Liver (tissue), 10 donors: ENCODE measurements at places on chromosomes 5 and 9. TPM values are rescaled to one million over a fixed set of nuclear protein-coding genes. Genes with fewer than 3 reads are reported as not detected.

DNA sequence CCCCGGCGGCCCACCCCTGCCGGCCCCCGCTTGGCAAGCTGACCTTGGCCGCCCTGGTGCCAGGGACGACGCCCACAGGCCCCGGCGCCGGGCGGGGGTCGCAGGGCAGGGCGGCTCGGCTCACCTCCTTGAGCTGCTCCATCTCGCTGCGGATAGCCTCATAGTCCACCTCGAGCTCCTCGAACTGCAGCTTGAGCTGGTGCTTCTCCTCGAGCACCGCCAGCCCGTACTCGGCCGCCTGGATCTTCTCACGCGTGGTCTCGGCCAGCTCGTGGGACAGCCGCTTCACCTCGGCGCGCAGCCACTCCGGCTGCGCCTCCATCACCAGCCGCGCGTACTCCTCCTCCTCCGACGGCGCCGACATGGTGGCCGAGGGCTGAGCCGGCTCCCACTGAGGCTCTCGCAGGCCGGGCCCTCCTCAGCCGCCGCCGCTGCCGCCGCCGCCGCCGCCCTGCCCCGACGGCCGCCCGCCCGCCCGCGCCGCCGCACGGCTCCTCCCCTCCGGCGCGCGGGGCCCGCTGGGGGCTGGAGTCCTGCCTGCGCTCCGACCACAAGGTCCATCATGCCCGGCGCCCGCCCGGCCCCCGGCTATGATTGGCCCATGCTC, at the start of gene BICD2:
Gene BICD2, minus strand, starts transcription at position 453 of the 607 bp plus-strand sequence. Its CDS starts 89 bp downstream, at position 364.
- no peak for DNase-seq

DNA sequence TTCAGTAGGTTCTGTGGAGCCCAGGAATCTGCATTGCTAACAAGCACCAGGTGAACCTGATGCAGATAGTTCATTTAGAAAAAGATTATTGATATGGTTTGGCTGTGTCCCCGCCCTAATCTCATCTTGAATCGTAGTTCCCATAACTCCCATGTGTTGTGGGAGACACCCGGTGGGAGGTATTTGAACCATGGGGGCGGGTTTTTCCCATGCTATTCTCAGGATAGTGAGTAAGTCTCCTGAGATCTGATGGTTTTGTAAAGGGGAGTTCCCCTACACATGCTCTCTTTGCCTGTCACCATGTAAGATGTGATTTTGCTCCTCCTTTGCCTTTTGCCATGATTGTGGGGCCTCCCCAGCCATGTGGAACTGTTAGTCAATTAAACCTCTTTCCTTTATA, 212.0 kb downstream of the RAB3C start:
- DNase-seq = no peak

DNA sequence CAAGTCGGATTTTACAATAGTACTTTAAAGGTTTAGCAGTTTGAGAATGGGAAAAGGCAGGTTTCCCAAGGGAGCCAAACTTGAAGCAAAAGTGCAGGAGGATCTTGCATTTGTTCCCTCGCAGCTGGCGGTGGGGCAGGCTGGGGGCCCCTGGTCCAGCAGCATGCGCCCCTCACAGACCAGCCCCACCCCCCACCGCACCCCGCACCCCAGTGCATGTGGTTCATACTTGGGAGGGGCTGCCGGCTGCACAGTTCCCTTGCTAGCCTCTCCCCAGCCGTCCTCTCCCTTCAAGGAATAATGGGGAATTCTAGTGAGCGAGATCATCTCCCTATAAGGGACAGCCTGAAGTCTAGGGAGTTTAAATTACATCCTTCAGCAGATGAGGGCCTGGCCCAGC, 273.1 kb upstream of the IRX2 start:
- no peak for DNase-seq

DNA sequence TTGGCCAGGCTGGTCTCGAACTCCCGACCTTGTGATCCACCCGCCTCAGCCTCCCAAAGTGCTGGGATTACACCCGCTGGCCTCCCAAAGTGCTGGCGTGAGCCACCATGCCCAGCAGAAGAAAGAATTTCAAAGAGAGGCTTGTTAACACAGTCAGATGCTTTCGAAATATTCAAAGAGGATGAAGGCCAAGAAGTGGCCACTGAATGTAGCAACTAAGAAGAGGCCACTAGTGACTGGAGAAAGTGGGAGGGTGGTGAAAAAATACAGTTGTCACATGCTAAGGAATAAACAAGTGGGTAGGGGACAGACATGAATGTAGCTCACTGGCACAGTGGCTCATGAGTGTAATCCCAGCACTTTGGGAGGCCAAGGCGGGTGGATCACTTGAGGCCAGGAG, 13.0 kb upstream of the TPM2 start:
- DNase-seq = no peak

FAM153A gene
- 0.70 TPM for total RNA-seq

- DNase-seq = no peak
These were observed 717.1 kb downstream of the SEMA5A start for GRCh38 chr5:8828596-8829322.

ASPN gene
- 6.4 TPM for total RNA-seq

CCNO gene
- not detected for total RNA-seq

OTP gene
- not detected for total RNA-seq

GRCh38 chr5:157867751-157868387, 8.9 kb upstream of the CLINT1 start:
- DNase-seq = no peak

DNA sequence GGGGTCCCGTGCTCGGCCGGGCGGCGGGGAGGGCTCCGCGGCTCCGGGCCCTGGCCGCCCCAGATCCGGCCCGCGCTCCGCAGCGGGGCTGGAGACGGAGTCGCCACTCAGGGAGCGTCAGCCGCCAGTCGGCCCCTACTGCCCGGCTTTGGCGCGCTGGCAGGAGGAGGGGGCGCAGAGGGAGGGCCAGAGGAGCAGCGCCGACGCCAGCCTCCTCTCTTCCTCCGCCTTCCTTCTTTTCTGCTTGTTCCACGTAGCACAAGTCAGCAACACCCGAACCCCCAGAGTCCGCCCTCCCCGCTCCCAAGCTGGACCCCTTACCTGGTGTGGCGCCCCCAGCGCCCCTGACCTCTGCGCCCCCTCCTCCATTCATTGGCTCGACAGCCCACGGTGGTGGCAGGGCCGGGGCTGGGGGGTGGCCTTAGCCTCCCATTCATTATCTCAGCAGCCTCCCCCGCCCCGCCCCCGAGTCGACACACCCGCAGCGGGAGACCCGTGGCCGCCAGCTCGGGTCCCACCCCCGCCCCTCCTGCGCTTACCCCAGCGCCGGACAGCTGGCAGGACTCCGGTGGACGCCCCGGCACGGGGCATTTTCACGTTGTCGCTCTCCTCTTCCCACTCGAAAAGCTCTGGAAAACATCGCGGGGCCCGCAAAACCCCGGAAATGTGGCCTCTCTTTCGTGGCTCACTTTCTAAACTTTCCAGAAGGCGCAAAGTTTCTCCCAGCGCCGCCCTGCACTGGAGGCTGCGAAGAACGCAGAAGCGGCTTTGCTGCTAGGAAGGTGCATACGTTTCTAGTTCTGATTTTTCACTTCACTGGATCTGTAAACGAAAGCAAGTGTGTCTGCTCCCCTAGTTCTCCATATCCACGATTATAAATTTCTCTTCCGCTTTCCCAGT, at the start of gene LPAR1:
Gene LPAR1, minus strand, starts transcription at position 140 of the 900 bp plus-strand sequence. CDS start 66,353 bp downstream, outside the sequence.
- DNase-seq = peak; percentile 33
